ENCODE measurements at places on chromosomes 2 and 18.

GRCh38 chr18:48191494-48191893, 217.7 kb downstream of the ZBTB7C start:
- DNase-seq, result no peak

DNA sequence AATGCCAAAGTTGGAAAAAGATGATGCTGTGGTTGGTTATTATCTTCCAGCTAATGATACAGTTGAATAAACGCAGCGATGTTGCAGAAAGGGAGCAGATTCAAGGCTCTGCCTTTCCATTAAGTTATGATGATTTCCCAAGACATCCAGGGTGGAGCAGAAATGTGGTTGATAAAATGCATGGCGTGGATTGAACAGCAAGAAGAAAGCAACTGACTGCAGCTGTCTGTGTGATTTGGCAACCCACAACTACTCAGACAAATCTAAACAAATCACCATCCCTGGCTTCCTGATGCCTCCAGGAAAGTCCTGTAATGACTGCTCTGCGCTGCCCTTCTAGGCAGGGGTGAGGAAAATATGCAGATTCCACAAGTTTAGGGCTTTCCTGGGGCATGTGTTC, 166.3 kb downstream of the NRP2 start:
- no peak for DNase-seq

DNA sequence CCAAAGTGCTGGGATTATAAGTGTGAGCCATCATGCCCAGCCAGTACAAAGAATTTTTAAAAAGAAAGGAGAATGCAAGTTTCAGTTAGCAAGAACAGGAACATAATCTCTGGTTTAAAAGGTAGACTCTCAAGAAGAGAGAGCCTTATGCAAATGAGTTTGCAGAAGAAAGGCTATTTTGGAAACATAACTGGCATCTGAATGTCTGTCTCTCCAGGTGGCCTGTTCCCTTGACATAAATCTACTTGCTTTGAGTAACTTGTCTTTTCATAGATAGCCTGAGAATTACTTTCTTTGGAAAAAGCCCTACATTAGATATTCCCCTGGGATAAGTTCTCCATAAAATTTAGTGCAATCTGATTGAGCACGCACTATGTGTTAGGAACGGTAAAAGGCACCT, 109.6 kb downstream of the ICOS start:
- DNase-seq, result no peak

DNA sequence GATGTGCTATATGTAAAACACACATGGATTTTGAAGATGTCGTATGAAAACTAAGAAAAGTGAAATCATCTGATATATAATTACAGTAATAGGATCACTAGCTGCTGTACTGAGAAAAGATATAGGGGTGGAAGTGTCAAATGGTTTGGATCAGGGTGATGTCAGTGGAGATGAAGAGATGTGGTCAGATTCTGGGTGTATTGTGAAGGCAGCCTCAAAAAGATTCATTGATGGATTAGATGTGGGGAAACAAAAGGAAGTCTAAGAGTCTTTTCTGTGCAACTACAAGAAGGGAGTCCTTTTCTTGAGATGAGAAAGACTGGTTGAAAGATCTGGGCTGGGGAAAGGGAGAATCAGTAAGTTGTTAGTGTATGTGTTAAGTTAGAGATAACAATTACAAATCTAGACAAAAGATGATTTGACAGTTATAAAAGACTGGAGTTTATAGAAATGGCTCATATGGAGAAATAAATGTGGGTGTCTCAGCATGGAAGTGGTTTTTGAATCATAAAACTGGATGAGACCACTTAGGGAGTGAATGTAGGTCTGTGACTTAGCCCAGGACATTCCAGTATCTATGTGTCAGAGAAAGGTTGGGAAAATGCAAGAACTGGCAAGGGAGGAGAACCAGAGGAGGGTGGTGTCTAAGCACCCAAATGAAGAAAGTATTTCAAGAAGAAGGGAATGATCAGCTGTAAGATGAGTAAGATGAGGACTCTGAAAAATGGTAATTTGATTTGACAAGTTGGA, 347.4 kb downstream of the PARD3B start:
- no peak for DNase-seq

- DNase-seq, result no peak
Measured at GRCh38 chr2:233414777-233415570, 60.7 kb downstream of the DGKD start.

GRCh38 chr2:137133225-137133624, 367.9 kb downstream of the THSD7B start:
- DNase-seq, result no peak

GRCh38 chr18:54279477-54280219, 10.3 kb downstream of the POLI start:
- no peak for DNase-seq

GRCh38 chr2:223668302-223668998, 66.3 kb upstream of the SCG2 start:
- no peak for DNase-seq

GRCh38 chr2:97761192-97761591, 47.8 kb downstream of the ZAP70 start:
- DNase-seq, result peak; percentile 30

- no peak for DNase-seq
Measured at GRCh38 chr2:224819075-224819474, 102.9 kb upstream of the CCDC195 start.

DNA sequence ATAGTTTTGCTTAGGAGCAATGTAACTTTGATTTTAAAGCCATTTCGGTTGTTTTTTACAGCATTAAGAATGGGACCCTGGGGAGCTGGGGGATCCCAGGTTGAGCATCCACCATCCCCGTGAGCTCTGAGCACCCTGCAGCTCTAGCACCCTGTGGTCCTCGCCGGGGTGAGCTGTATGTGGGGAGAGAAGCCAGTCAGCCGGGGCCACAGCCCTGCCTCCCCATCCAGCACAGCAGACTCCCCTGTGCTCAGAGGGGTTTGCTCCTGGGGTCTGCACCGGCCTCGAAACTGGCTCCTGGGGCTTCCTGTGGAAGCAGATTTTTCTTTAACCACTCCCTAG, 1.3 kb downstream of the COL6A3 start:
- DNase-seq, result no peak

- no peak for DNase-seq
Measured at GRCh38 chr2:20288642-20289340, 61.9 kb downstream of the PUM2 start.

GRCh38 chr2:68774569-68775271, 40.1 kb downstream of the ARHGAP25 start:
- DNase-seq, result peak; percentile 77

GRCh38 chr2:221844212-221845020, 272.3 kb upstream of the EPHA4 start:
- DNase-seq, result no peak

DNA sequence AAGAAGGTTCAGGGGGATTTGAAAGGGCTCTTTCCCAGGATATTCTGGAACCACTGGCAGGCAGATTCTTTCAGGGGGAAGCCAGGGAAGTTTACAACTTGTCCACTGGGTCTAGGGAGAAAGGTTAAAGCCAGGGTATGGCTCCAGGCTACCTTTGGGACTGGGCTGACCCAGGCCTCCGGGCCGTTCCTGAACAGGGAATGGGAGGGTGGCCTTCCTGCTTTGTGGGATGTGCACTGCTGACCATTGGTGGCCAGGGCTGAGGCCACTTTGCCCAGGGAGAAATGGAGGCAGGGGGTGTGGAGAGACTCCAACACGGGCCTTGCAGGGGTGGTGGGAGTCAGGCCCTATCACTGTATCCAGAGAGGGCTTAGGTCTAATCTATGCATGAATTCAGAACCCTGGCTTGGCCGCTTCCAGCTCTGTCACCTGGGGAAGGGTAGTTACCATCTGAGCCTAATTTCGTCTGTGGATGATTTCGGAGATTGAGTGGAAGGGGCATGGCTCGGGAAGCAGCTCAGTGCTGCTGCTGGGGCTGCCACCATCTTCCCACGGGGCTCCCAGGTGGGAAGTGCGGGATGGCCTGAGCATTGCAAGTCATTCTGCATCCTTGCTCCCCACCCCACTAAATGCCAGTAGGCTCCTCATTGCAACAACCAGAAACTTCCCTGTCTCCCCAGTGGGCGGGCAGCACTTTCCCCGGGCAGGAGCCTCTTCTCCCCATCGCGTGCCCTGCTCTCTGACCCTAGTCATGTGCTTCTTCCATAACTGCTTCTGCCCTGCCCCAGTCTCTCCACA, 57.1 kb upstream of the OTOF start:
- no peak for DNase-seq

DNA sequence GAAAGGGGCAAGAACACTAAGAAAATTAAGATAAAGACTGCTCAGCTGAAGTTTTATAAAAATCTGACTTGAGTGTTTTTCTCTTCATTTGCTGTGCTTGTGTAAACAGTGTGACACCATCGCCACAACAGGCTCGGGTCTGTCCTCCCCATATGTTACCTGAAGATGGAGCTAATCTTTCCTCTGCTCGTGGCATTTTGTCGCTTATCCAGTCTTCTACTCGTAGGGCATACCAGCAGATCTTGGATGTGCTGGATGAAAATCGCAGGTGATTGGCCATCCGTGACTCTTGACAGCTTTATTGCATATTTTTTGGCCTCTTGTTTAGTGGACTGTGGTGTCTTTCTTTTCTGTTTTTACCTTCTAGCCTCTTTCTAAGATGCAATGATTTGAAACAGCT, 22.1 kb downstream of the MFF start:
- no peak for DNase-seq

DNA sequence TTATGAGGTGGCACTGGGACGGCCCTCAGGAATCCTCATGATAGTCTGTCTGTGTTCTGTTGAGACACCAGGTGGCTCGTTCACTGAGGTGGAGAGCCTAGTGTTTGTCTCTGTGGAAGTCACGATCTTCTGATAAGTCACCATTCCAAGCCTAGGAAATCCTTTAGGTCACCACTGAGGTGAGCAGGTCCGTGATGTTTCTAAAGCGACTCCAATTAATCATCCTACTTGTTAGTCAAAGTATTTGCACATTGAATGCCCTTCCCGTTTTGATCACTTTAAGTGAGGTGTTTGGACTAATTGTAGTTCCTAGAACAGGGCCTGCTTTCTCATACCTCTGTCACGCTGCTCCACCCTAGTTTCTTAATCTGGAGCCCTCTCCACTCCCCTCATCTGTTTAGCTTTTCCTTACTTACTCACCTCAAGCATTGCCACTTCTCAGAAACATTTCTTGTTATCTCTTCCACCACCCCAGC, 28.0 kb upstream of the DSG3 start:
- no peak for DNase-seq

DNA sequence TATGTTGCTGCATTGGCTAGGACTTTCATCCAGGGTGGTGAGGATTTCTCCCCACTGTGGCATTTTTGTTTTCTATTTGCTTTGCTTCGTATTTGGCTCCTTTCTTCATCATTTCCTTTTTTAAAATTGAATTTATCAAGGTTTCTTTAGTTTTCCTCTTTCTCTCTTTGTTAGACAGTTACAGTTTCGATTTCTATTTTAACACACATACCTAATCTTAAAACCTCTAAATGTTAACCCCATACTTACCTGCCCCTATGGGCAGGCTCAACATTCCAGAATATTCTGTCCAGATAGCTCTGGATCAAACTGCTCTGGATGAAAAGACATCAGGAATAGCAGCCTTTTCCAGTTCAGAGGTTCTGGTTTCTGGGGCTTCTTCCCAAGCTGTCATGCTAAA, 49.2 kb downstream of the DIPK1C start:
- DNase-seq, result no peak

DNA sequence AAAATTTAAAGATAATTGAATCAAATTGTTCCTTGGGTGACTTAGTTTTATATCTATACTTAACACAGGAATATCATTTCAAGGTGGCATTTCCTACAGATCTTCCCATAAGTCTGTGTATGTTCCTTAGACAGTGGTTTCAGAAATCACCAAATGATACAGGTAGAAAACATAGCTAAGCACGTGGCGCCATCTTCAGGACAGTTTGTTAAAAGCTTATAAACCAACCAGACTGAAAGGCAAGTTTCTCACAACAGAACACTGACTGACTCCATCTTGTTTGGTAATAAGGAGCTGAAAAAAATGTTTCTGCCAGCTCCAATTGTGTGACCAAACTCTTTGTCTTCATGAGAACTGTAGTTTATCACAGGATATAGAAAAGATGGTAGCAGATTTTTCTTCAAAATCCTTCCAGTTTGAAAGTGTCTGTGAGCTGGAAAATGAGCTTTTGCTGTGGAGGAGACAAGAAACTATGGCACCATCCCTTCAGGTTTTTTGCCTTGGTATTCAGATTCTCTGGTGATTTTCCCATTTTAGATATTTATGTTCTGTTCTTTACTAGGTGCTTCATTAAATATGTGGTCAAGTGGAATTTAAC, 34.8 kb upstream of the NEUROD1 start:
- DNase-seq, result peak; percentile 44

DNA sequence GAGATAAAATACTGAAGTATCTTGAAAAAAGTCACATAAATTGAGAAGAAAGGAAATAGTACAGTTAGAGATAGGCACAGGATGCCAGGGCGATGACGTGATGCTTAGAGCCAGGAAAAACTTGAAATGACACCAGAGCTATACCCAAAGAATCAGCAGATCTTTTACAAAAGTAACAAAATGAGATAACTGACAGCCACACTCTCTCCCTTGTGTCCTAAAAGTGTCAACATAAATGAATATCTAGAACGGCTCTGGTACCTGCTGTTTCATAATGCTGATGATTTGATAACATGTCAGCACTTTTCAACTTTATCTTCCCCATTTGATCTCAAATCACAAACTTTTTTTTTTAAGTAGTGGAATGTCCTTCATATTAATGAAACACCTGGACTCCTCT, 45.6 kb upstream of the ZC3H15 start:
- no peak for DNase-seq

DNA sequence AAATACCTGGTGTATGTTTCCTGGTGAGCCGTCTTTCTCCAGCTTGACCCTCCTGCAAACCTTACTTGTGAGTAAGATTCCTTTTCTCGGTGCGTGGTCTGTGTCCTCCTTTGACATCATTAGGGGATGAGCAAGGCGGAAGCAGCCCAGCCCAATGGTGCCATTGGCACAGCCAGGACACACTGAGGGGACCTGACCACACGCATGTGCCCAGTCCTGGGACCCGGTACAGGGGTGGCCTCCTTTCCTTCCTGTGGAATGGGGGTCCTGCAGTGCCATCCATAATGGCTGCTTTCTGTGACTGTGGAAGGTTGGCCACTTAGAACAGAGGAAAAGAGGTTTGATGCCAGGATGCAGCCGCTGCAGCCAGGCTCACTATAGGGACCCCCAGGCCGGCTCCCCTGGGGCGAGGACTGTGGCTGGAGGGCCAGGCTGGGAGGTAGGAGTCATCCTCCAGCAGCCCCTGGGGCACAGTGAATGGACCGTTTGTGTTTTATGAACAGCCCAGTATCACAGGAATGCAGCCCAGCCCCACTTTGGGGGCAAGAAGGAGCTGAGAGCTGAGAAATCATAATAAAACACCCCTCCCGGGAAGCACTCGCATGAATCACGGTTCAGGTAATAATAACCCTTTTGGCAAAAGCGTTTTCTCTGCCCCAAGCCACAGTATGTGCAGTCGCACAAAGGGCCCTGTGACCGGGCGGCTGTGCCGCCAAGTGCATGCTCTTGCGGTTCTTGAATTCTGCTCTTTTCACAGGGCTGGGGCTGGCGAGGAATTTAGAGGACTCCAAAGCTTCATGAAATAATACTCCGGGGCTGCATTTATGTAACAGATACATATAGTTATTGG, 73.2 kb downstream of the ASB1 start:
- DNase-seq, result no peak

GRCh38 chr2:233029321-233029720, 3.2 kb upstream of the NEU2 start:
- DNase-seq, result no peak

GRCh38 chr2:96407919-96408550, 72.5 kb downstream of the NCAPH start:
- no peak for DNase-seq

All from CD4-positive, alpha-beta T cell treated with Interferon gamma for 1 hour (primary cell).